ELR (cell line): ENCODE measurements at places on chromosomes 6 and 20.
A peak's percentile ranks its signal among the peaks of the same experiment; 100 is the strongest.

- no peak for DNase-seq
Measured at GRCh38 chr20:40957265-40957760, 71.3 kb upstream of the TOP1 start.

DNA sequence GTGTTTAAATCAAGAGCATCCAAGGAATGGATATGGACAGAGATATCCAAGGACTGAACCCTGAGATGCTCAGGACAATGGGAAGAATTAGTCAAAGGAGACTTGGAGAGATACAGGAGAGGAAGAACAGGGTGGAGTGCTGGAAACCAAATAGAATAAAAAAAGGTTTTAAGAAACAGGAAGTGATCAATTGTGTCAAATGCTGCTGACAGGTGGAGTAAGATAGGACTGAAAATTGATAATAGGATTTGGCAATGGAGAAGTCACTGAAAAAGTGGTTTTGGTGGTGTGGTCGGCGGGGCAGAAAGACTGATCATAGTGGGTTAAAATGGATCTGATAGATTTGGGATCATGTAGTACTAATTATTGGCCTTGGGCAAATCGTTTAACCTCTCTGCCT, 37.9 kb upstream of the PNRC1 start:
- DNase-seq: no peak

DNA sequence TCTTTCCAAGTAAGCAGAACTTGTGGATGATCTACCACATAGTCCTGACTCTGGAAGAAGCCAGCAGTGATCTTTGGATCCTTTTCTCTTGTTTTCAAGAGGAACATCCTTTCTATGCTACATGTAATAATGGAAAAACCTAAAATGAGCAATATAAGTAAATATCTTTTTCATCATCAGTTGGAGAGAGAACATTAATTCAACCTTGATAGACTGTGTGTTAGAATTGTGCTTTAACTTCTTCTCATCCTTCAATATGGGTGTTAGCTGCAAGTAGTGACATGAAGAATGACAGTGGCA, 65.6 kb upstream of the IFNGR1 start:
- DNase-seq: no peak

GRCh38 chr6:61935242-61935846, 350.7 kb downstream of the KHDRBS2 start:
- DNase-seq: no peak

GRCh38 chr20:51054233-51054632, 31.3 kb upstream of the KCNG1 start:
- DNase-seq: no peak

- no peak for DNase-seq
Measured at GRCh38 chr20:39090906-39091305, 128.8 kb downstream of the DHX35 start.

GRCh38 chr6:134238960-134239795, 78.7 kb downstream of the SGK1 start:
- DNase-seq: no peak

DNA sequence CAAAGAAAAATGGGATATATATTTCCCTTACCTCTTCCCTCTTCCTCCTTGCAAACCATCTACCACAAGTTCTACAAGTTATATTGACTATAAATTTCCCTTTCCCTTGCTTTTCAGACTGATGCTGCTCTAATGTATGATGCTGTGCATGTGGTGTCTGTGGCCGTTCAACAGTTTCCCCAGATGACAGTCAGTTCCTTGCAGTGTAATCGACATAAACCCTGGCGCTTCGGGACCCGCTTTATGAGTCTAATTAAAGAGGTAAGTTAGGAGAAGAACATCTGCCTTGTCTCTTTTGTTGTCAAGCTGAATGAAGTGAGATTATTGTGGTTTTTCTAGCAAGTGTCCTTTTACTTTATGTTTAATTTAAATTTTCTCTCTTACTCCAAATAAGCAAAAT, 406.0 kb downstream of the GRIK2 start:
- no peak for DNase-seq

DNA sequence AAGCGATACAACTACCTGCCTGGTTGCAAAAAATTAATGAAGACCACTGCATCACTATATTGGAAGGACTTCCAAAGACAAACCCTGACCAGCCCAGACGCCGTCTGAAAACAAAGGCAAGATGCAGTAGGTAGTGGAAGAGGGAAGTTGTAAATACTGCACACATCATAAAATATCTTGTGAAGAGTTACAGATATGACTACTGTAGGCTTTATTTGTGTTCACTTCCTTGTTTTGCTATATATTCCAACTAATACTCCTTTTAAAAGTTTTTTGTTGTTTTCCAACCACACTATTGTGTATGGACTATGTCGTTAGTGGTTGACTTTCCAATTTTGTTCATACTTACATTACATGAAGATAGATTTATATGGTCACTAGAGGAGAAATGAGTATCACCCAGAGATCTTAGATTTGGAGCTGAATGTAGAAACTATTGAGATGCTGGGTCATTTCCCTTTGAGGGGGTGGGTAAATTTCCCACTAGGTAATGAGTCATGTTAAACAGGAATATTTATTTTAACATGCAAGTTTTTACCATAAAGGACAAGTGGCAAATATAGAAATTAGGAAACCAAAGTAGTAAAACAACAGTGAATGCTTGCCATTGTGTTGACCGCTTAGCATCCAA, 16.6 kb upstream of the TXLNB start:
- DNase-seq: peak; percentile 34

- no peak for DNase-seq
Measured at GRCh38 chr6:69705954-69706353, 90.9 kb downstream of the LMBRD1 start.

GRCh38 chr20:4167261-4168021, 152.1 kb upstream of the RNF24 start:
- DNase-seq: no peak

GRCh38 chr20:31547720-31548298, 33.6 kb downstream of the HM13 start:
- no peak for DNase-seq

GRCh38 chr6:33577106-33577535, 3.0 kb downstream of the BAK1 start:
- no peak for DNase-seq

DNA sequence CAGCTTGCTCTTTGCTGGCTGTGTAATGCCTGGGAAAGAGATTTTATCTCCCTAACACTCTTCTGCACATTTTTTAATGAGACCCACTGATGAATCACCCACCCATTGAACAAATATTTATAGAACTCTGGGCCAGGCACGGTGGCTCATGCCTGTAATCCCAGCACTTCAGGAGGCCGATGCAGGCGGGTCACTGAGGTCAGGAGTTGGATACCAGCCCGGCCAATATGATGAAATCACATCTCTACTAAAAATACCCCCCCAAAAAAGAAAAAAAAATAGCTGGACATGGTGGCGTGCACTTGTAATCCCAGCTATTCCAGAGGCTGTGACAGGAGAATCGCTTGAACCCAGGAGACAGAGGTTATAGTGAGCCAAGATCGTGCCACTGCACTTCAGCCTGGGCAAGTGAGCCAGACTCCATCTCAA, 82.1 kb upstream of the SIRPA start:
- peak; percentile 92 for DNase-seq

DNA sequence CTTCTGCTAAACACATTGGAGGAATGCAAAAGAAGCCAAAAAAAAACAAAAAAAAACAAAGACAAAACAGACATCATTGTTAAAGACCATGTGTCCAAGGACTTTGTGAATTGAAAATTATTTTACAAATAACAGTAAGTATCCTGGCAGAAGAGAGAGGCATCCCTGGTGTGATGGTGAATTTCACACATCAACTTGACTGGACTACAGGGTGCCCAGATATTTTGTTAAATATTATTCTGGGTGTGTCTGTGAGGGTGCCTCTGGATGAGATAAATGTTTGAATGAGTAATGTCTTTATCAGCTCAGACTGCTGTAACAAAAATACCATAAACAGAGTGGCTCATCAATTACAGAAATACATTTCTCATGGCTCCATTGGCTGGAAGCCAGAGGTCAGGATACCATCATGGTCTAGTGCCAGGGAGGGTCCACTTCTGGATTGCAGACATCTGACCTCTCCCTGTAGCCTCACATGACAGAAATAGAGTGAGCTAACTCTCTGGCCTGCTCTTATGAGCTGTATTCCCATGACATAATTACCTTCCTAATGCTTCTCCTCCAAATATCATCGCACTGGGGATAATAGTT, 12.2 kb upstream of the C6orf118 start:
- no peak for DNase-seq

DNA sequence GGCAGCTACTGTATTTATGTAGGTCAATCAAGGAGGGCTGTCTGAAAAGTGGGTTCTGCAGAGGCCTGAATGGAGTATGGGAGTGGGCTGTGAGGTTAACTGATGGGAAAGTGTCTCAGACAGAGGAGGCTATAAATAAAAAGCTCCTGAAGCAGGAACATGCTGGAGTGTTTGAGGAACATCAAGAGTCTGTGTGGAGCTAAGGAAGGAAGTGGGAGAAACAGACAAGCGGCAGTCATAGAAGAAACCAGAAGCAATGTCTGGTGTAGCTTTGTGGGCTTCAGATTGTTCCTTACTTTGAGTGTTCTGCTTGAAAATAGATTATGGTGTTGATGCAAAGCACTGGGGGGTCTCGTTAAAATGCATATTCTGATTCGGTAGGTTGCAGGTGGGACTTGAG, 101.5 kb upstream of the OGFRL1 start:
- no peak for DNase-seq

DNA sequence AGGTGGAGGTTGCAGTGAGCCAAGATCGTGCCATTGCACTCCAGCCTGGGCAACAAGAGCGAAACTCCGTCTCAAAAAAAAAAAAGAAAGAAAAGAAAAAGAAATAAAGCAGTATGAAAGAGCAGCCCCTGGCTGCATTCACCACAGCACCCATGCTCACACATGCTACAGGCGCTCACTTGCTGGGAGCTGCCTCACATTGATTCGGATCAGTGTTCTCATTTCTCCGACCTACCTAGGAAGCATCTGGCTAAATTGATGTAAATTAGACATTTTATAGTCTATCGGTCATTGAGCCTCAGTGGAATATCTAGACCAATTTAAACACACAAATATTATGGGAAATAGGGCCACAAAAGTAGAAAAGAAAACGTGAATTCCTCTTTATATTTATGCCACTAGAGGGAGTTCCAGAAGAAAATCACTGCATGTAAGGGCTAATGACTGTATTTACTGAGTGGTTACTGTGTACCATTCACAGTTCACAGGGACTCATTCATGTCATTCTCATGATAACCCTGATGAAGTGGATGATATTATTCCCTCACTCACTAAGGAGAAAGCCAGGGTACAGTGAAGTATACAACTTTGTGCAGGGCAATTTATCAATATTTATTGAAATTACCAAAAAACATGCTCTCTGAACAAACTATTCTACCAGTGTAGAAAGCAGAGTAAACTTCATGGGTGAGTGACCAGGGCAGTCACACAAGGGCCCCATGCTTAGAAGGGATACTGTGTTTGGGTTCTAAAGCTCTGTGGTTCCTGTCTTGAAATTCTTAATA, 5.3 kb upstream of the MOG start:
- DNase-seq: peak; percentile 64

DNA sequence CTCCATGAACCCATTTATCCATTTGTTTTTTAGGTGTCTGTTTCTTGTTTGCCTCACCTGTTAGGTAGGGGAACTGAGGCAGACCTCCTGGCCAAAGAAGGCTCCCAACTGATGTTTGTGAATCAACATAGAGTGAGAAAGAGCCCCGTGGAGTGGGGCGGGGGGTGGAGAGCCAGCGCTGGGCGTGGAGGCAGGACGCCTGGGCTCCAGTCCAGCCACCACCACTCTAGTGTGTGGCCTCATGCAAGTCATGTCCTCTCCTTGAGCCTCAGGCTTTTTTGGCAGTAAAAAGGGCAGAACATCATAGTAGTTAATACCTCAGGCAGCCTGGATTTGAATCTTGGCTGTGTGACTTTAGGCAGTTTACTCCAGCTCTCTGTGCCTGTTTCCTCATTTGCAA, 42.2 kb upstream of the SCRT2 start:
- DNase-seq: no peak

- DNase-seq: no peak
Measured at GRCh38 chr6:97023982-97024381, 99.5 kb downstream of the KLHL32 start.

DNA sequence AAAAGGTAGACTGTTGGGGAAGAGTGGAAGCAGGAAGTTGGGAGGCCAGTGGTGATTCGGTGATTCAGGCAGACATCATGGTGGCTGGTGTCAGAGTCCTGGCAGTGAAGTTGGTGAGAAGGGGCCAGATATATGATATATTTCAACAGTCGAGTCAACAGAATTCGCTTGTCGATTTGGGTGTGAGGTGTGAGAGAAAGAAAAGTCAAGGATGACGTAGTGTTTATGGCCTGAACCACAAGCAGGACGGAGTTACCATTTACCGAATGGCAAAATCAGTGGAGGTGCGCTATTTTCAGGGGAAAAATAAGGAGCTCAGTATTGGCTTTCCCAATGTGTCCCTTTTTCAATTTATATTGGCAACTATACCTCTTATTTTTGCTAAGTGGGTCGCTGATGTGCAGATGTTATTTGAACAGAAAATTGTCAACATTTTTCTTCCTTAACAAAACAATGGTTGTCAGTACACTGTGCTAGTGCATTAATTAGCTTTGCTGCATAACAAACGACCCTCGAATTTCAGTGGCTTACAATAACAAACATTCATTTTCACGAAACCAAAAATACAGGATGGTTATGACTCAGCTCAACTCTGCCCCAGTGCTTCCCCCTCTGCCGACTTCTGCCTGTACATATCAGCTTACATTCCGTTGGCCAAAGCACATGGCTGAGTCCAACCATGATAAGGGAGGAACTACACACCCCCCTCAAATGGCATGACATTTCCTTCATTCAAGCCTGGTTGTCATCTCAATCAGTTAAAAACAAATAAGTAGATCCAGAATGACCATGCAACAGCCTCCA, 255.0 kb upstream of the ZFP64 start:
- DNase-seq: no peak

- DNase-seq: no peak
Measured at GRCh38 chr6:22045261-22045912, 251.4 kb downstream of the PRL start.

DNA sequence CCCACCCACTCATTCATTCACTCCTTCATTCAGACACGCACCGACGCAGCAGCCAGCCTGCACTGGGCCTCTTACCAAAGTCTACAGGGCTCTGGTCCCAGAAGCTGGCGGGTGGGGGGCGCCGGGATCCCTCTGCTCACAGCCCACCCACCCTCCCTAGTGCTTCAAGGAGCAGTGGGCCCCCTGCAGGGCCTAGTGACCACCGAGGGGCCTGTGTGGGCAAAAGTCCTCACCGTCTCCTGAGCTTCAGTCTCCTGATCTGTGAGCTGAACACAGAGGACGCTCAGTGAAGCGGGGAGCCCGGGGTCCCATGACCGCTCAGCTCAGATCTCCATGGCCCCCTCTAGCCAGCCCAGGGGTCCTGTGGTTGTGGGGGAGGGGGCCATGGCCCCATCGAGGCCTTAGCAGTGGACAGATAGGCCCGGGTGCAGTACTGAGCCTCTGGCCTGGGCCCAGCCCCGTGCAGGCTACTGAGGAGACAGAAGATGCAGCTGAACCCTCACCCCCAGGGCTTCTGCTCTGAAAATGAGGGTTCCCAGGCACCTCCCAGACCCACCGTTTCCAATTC, 33.4 kb upstream of the MRGBP start:
- no peak for DNase-seq

- DNase-seq: no peak
Measured at GRCh38 chr20:41035207-41035606, 6.6 kb downstream of the TOP1 start.

GRCh38 chr20:38120625-38120988, 44.5 kb downstream of the TGM2 start:
- no peak for DNase-seq

- peak; percentile 97 for DNase-seq
Measured at GRCh38 chr6:18405477-18406293, 18.5 kb downstream of the RNF144B start.
